ENCODE measurements at places on chromosomes 13 and 19.

GRCh38 chr13:95224064-95224463 is 77.2 kb downstream of the ABCC4 start:
- no peak for DNase-seq

GRCh38 chr19:45153339-45154063 is 7.3 kb downstream of the NKPD1 start:
- peak; percentile 34 for DNase-seq

DNA sequence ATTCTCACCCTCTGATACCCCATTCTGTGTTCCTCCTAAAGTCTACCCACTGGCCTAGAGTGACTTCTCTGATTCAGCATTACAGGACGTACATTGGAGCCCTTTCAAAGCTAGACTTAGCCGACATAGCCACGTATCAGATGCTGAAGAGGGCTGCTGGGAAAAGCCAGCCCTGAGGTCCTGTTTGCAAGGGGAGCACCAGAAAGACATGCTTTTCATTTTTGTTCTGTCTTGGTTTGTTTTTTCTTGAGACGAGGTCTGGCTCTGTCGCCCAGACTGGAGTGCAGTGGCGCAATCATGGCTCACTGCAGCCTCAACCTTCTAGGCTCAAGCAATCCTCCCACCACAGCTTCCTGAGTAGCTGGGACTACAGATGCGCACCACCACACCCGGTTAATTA is 6.3 kb upstream of the ZSWIM4 start:
- peak; percentile 17 for DNase-seq

- no peak for DNase-seq
Measured at GRCh38 chr13:53411463-53411862, 382.9 kb downstream of the OLFM4 start.

DNA sequence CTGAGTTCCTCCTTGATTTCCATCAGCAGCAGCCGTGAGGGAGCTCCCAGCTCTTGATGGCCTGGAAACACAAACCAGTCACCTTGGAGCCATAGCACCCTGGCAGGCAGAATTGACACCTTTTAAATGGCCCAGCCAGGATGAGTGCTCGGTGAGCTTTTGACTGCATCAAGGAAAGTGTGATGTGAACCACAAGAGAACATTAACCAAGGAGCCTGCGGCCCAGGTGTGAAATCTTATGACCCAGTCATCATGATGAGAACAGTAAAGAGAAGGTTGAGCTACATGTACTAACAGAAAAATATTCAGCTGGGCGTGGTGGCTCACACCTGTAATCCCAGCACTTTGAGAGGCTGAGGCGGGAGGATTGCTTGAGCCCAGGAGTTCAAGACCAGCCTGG is 22.8 kb downstream of the SUGP2 start:
- no peak for DNase-seq

DNA sequence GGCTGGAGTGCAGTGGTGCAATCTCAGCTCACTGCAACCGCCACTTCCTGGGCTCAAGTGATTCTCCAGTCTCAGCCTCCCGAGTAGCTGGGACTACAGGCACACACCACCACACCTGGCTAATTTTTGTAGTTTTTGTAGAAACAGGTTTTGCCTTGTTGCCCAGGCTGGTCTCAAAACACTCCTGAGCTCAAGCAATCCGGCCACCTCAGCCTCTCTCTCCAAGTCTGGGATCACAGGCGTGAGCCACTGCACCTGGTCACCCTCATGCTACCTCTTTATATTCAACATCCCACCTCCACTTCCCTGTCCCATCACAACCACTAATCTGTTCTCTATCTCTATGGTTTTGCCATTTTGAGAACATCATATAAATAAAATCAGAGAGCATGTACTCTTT is 155.7 kb downstream of the PTPRS start:
- no peak for DNase-seq

- DNase-seq, result no peak
Measured at GRCh38 chr13:22880741-22881720, 299.7 kb upstream of the SGCG start.

DNA sequence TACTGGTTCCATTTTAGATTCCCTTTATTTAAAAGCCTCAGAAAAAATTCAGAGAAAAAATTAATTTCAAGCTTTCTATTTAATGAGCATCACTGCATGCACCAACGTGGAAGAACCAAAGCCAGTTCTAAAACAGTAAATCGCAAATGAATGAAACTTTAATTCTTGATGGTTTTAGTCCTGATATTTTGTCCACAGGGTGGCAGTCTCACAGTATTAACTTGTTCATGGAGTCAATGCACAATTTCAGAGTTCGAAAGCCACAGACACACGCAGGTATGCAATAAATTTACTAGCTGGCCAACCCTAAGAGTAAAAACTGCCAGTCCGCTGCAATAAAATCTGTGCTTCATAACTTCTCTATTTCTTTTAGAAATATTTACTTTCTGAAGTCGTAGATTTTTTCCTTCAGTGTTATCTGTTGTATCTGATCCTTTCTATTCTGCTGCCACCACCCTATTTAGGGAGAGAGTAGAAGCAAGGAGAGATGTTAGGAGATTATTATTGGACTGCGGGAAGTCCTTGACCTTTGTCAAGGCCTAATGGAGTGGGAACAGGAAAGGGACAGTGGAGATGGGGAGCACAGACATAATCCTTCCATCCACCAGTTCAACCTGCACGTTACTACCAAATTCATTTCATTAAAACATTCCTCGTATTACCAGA is 7.0 kb upstream of the WBP4 start:
- DNase-seq, result no peak

- no peak for DNase-seq
Measured at GRCh38 chr19:29624489-29625185, 18.6 kb downstream of the POP4 start.

GRCh38 chr19:6489278-6490061 is 7.9 kb upstream of the DENND1C start:
- DNase-seq, result no peak

- DNase-seq, result no peak
Measured at GRCh38 chr13:59444210-59444857, 719.4 kb downstream of the DIAPH3 start.

DNA sequence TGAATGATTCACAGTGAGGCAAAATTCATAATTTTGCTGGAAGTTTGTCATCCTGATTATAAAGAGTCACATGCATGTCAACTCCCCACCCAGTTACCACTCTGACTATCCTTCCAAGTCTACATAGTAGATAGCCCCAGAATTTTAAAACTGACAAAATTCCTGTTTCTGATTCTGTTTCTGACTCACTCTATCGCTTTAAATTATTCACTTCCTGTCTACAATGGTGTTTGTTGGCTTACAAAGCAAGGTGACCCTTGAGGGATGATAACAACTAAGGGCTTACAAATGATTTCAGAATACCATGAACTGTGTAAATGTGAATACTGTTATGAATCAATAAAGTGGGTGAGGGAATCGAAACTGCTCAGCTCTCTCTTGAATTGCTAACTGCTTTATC is 98.7 kb upstream of the KL start:
- DNase-seq, result no peak

DNA sequence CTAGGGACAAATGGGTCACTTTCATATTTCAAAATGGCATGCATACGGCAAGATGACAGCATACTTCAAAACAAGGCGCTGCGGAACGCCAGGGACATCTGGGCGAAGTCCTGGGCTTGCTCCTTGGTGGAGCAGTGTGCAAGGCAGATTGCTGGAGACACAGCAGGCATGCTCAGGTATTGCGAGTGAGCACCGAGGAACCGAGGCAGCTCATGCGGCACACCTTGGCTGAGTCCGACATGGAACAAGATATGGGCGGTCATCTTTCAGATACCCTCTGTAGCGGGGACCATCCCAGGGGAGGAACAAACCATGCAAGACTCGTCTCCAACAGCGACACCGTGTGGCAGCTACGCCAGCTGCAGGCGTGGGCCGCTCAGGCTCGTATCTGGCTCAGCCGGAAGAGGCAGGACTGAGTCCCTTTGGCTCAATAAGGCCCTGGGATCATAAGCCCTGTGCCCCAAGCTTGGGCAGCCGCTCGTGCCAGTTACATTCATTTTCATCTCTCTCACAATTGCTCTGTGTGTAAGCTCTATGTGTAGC is 112.4 kb downstream of the NUFIP1 start:
- no peak for DNase-seq

DNA sequence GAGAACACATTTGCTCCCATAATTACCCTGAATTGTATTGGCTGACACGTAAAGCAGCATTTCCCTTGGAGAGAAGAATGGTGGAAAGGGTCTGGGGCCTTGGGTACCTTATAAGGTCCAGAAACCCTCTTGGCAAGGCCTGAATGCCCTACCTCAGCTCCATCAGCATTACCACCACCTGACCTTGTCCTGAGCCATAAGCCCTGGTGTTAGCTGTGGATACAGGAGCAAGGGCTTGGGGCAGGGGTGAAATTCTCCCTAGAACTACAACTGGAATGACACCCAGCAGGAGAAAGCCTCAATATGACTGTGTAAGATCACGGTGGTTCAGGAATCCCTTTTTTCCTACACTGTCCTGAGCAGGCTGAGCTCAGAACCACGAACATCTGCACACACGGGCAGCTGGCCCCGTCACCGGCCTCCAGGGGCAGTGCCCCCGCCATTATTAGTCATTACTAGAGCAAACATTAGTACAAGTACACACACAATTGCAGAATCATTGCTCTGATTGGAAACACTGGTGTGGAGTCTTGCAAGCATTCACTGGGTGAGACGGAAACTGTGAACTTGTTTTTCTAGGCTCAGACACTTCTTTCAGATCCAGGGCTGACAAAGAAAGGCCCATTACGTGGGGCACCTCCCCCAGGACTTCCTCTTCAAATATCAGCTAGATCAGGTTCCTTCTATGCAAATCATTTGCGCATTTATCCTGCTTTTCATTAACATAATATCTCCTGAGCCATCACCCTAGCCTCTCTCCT is 26.8 kb upstream of the MTIF3 start:
- DNase-seq, result no peak

- peak; percentile 74 for DNase-seq
Measured at GRCh38 chr19:12777217-12778016, 2.1 kb upstream of the HOOK2 start.

GRCh38 chr19:43759515-43759914 is 4.8 kb upstream of the SMG9 start:
- DNase-seq, result no peak

GRCh38 chr19:30450835-30451321 is 78.7 kb downstream of the ZNF536 start:
- DNase-seq, result no peak

DNA sequence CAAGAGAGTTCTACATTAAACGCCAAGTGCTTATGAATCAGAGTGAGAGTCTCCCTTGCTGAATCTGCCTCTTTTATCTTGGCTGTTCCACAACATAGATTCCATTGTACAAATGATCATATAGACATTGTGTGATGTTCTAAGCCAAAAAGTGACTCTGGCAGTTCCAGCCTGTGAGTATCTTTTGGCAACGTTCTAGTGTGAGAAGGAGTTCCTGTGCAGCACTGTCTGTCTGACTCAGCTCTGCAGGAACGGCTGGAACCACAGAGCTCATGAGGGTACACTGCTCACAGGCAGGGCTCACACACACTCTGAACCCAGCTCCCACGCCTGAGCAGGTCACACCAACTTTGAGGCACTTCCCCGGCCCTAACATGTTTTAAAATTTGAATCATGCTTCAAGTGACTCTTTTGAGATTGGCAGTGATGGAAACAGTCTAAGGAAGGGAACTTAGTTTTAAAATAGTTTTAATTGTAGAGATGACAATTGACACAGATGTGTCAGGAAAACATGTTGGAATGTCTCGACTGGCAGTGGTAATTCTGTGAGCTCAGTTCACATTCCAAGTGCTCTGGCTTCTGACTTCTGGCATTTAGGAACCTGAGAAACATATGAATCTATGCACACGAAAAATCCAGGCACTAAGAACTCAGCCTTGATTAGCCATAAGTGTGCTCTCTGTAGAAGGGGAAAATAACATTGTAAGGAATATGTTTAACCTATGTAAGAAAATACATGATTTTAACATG is 272.0 kb downstream of the UQCRFS1 start:
- no peak for DNase-seq

DNA sequence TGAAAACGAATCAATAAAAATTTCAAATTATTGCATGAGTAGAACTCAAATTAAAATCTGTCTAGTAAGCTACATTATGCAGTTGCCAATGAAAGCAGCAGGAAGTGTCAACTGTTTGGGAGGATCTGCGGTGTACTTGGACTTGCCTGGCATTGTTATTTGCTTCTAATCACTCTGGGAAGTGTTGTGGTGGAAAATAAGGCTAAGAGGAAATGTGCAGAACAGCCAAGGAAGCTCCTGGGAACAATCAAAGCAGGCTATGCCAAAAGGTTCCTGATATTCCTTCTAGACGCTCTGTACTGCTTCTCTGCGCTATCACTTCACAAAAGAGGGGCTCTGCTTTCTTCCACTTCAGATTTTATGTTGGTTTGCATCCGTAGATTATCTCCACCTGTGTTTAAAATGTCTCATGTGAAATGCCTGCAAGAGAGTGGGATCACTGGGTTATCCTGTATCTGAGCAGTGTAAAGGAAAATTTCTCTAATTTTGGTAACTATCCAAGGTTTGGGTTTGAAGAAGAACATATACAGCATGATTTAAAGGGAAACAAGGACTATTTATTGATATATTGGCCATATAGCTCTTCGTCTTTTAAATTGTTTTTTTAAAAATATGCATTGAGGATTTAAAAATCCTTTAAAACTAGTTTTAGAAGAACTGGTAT is 182.7 kb upstream of the CSNK1A1L start:
- DNase-seq, result no peak

DNA sequence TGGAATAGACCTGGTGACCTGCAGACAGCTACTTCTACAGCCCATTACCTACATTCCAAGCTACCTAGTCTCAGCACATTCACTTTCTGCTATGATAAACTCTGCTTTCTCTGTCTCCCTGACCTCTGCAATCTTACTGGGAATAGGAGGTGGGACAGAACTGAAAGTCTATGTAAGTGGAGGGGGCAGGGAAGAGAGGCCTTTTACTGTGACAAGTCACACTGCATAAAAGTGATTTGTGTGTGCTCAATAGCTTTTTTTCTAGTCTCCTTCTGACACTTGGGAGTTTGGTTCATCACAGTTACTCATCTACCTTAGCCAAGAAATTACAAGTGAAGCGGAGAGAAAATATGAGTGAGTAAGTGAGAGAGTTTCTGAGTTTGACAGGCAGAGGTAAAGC is 322.4 kb downstream of the OLFM4 start:
- no peak for DNase-seq

DNA sequence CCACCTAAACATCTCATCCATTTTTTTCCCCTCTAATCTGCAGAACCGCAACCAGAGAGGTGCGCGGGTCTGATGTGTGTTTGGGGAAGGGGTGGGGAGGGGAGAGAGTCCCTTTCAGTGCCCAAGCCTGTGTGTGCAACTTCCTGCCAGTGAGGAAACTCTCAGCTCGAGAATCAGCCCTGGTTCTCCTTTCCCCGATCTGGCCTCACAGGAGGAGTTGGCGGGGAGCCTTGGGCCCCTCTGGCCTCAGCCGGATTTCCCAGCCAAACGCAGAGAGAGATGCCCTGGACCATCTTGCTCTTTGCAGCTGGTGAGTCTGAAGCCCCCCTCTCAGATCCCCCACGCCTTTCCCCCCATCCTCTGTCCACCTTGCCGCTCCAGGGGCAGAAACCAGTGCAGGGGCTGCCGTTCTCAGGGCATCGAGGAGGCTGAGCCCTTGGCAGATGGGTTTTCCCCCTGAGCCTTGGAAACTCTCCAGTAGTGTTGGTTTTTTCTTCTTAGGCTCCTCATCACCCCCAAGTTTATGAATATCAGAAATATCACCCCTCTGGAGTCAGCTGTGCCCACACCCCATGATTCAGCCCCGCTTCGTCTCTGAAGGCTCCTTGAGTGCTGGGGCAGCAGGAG is at the start of gene C19orf38:
Gene C19orf38, plus strand, starts transcription at position 186 of the 627 bp plus-strand sequence. Its CDS starts 94 bp downstream, at position 280.
- no peak for DNase-seq

GRCh38 chr13:45242070-45242469 is 41.2 kb upstream of the KCTD4 start:
- no peak for DNase-seq

GRCh38 chr13:25218019-25218418 is 45.9 kb upstream of the AMER2 start:
- DNase-seq, result no peak

Data from stimulated activated CD4-positive, alpha-beta T cell treated with anti-CD3 and anti-CD28 coated beads, Interleukin-4, amount 100 ng/mL, for 4 hours (primary cell).